ENCODE measurements at places on chromosomes 1 and 21.
A peak's percentile ranks its signal among the peaks of the same experiment; 100 is the strongest.

GRCh38 chr1:153364156-153364555 lies 6.5 kb downstream of the S100A9 start:
- DNase-seq, result no peak

DNA sequence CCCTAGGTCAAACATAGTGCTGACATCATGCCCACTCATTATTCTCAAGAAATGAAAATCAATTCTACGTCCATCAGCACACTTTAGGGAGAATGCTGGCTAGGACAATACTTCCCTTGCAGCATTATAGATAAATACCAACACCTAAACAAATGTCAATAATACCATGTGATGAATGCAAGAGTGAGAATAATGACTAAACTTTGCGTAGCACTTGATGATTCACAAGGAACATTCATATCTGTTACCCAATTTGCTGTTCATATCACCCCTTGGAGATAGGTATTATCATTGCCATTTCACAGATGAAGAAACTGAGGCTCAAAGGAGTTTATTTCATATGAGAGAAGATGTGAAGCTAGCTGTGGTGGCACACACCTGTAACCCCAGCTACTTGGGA lies 24.8 kb upstream of the EPS15 start:
- no peak for DNase-seq

DNA sequence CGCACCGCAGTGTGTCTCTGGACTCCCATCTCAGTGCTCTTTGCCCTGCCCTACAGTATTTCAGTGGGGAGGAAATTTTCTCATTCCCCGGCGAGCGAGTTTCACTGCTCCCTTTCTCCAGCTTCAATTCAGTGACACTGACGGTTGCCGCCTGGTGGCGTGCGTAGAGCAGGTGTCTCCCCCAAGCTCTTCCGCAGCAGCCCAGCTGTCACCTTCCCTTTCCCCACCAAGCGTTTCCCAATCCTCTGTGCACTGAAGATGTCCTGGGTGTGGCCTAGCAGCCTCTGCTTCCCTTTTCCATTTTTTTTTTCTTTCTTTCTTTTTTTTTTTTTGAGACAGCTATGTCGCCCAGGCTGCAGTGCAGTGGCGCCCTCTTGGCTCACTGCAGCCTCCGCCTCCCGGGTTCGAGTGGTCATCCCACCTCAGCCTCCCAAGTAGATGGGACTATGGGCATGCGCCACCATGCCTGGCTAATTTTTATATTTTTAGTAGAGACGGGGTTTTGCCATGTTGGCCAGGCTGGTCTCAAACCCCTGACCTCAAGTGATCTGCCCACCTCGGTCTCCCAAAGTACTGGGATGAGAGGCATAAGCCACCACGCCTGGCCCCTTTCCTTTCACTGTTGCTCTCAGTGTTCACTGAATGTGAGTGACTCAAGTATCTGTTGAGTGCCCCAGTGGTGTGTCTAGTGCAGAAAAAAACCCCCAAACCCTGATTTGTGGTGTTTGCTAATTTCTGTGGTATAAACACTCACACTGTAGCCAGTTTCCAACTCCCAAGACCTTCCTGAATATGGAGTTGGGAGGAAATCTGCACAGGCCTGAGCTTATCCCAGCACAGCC lies 30.1 kb downstream of the TNFRSF1B start:
- DNase-seq, result no peak

- DNase-seq, result no peak
These were observed 543.5 kb downstream of the LMO4 start for GRCh38 chr1:87872189-87872588.

DNA sequence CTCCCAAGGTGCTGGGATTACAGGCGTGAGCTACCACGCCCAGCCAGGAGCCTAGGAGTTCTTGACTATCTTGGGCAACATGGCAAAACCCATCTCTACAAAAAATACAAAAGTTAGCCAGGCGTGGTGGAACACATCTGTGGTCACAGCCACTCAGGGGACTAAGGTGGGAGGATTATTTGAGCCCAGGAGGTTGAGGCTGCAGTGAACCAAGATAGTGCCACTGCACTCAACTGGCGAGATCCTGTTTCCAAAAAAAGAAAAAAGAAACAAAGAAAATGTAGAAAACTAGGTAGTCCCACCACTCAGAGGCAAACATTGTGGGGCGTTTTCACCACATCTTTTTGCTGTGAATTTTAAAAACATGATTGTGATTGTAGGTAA lies 141.3 kb downstream of the ZZZ3 start:
- DNase-seq, result no peak

DNA sequence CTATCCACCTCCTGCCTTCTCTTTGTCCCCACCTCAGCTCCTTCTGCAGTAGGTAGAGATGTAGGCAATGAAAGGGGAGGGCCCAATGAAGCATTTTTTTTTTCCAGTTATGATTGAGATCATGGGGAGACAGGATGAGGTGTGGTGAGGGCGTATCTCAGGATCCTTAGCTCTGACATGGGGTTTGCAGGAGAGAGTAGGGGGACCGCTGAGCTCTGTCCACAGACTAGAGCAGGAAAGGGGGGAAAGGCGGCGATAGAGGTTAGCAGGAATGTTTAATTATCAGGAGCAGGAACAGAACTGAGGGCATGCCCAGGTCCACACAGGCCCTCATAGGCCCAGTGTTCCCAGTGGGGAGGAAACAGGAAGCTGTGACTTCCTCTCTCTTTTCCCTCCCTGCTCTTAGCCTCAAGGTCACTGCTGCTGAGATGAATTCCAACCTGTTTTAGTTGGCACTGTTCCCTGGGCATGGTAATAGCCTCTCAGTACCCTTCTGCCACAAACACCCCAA lies 901 bp upstream of the RXFP4 start:
- DNase-seq, result no peak

DNA sequence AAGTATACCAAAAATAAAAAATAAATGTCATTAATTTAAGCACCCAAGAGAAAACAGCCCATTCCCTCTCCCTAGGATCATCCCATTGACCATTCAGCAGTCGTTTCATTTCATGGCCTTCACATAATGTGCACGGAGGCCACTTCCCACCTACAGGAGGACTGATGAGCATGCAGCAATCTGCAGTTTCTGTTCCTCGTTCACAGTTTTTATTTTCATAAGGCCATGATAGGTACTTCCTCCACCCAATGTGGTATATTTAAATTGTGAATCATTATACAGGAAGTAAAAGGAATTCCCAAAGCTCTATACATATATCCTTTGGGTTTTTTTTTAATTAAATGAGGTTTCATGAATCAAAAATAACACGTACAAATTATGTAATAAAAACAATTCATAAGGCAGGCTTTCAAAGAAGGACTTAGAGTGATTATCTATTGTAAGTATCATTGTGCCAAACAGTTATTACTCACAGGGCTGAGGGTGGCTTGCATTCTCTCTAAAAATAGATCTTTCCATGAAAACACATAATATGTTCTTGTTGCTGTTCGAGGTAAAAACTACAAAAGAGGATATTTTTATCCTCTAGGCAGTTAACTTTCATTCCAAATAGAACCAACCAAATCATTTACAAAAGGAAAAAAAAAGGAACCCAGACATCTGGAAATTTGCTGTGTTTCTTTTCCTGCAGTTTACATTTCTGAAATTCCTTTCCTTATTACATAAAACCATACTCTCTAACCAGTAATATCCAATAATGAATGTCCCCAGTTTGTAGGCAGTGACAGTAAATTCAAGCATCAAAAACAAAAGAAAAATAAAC lies 27.5 kb upstream of the SLC44A3 start:
- no peak for DNase-seq

- DNase-seq, result no peak
These were observed 100.9 kb downstream of the DDX20 start for GRCh38 chr1:111856411-111857185.

GRCh38 chr1:111483166-111483565 lies 9.4 kb downstream of the C1orf162 start:
- no peak for DNase-seq

DNA sequence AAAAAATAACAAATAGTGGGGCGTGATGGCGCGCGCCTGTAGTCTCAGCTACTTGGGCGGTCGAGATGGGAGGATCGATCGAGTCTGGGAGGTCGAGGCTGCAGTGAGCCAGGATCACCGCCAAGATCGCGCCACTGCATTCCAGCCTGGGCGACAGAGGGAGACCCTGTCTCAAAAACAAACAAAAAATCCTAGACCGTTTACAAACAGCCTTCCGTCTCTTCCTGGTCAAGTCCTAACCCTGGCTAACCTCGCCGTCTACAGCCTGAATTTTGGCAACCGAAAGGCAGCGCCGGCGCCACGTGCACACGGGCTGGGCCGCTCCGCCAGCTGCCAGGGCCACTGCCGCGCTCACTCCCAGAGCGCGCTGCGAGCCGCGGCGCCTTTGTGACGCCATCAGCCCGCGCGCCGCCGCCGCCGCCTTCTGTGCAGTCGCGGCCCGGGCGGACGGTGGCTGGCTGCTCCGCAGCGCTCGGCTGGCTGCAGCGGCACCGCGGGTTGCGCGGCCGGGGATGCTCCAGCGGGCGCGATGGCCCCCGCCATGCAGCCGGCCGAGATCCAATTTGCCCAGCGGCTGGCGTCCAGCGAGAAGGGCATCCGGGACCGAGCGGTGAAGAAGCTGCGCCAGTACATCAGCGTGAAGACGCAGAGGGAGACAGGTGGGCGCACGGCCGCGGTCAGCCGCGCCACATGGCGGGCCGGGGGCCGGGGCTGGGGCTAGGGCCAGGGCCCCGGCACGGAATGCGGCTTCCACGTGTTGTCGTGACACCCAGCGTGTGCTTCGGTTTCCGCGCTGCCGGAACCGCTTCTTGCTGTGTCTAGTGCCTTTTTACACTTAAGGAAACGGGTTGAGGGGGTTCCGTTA lies at the start of the genes HSF2BP and RRP1B:
TSS of gene HSF2BP (minus strand) at position 353 of the 865 bp plus-strand sequence. CDS start 1,392 bp downstream, outside the sequence.
TSS of gene RRP1B (plus strand) at position 425 of the 865 bp plus-strand sequence. CDS start at position 530, 105 bp downstream.
- peak; percentile 78 for DNase-seq

GRCh38 chr1:152013664-152014237 lies 20.1 kb upstream of the S100A10 start:
- peak; percentile 38 for DNase-seq

DNA sequence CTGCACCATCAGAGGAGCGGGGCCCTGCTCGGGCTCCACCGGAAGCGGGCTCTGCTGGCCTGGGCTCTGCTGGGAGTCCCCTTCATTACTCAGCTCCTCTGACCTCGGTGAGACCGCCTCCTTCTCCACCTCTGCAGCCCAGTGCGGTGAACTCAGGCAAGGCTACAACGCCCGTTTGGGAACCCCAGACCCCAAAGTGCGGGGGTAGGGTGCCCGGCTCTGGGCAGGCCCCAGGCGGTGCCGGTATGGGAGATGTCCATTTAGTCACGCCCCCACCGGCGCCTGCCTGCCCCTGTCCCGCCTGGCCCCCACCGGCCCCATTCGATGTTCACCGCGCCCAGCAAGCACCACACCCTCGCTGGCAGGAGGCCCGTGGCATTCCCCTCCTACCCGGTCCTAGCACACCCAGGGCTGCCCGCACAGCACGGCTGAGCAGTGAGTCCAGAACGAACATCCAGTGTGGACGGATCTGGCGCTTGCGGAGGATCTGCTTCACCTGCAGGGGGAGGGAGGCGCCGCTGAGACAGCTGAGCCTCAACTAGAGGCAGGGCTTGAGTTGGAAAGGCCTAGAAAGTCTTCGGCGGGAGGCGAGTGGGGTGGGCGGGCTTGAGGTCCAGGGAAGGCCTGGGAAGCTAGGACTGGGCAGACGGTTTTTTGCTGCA lies 10.0 kb downstream of the MAP3K6 start:
- no peak for DNase-seq

- DNase-seq, result no peak
These were observed 109.6 kb upstream of the ZNF678 start for GRCh38 chr1:227453631-227454355.

DNA sequence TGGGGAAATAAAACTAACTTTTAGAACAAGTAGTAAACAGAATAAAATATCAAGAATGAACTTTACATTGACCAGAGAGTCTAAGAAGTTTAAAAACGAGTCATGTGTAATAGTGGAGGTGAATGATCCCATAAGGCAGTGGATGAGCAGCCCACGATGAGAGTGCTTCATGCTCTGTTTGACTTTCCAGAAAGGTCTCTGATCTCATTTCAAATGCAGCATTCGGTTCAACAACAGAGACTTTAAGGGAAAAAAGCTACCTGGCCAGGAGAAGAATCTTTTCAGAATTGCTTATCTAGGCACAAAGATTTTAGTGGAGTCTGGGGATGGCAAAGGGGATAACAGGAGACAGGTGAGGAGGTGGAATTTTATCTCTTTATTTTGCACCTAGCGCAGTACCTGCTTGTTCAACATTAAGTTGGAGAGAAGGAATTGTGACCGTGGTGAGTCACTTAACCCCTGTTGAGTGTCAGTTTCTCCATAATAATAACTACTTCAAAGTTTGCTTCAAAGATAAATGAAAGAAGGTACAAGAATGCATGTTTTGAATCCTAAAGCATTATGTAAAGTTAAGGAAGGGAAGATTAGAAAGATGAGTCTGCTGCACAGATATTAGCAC lies 94.9 kb upstream of the KIF26B start:
- DNase-seq, result no peak

GRCh38 chr1:3822421-3822820 lies 26.1 kb upstream of the LRRC47 start:
- no peak for DNase-seq

- DNase-seq, result no peak
These were observed 57.9 kb downstream of the AGPAT3 start for GRCh38 chr21:43922949-43923348.

DNA sequence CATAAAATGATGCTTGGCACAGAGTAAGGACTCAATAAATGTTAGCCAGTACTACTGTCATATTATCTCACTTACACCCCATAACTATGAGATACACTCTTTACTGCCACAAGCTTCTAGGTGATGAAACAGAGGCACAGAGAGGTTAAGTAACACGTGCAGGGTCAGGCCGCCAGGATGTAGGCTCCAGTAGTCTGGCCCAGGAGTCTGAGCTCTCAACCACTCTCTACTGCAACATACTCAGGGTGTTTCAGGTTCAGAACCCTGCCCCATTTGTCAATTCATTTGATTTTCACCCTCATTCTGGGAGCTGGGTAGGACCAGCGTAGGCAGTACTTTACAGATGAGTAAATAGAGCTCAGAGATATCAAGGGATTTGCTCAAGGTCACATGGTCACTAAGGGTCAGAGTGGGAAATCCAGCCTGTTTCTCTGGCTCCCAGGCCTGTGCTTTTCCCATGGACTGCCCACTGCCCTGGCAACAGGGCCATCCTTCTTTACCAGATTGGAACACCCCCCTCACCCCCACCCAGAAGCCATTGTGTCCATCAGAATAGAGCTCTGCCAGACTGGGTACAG lies 21.2 kb downstream of the IQGAP3 start:
- DNase-seq, result no peak

GRCh38 chr1:56061824-56062223 lies 517.5 kb downstream of the PLPP3 start:
- DNase-seq, result no peak

GRCh38 chr1:12040457-12041051 lies 21.3 kb downstream of the MIIP start:
- no peak for DNase-seq

- peak; percentile 60 for DNase-seq
These were observed 31.5 kb downstream of the CHD5 start for GRCh38 chr1:6148497-6149241.

DNA sequence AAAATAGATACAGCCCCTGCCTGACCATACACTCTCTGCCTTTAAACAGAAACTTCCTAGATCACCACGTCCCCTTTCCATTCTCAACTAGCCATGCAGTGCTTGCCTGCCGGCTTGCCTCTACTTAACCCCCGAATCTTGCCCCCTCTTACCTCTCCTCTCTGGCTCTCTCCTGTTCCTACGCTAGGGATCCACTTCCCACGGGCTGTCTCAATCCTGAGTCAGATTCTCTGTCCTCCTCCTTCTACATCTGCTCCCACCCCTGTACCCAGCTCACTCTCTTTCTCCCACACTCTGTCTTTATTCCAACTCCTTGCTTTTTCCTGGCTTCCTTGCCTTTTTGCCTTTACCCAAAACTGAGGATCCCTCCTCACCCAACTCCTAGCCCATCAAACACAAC lies 29.3 kb downstream of the ATF3 start:
- no peak for DNase-seq

Measured in activated T-helper 2 cell treated with anti-CD3 and anti-CD28 coated beads, Interferon-gamma antibody, Interleukin-2, Interleukin-4, amounts not matched to agents 10 μg/mL and 5 μg/mL and 100 μg/mL, durations not matched to agents 14 hours and 24 hours and 36 hours (primary cell).